Esophagus squamous epithelium (tissue), 5 donors: ENCODE measurements at places on chromosomes 3 and 15. TPM values are rescaled to one million over a fixed set of nuclear protein-coding genes. Genes with fewer than 3 reads are reported as not detected.

GPR15 gene
- 2.7 TPM for total RNA-seq

MYEF2 gene
- 4.4 TPM for total RNA-seq

FGF12 gene
- total RNA-seq, result 1.6 TPM

AGBL1 gene
- not detected for total RNA-seq

GOLGA6A gene
- total RNA-seq, result not detected

ZIC1 gene
- not detected for total RNA-seq

HACL1 gene
- total RNA-seq, result 13.3 TPM

SUCNR1 gene
- total RNA-seq, result 0.38 TPM

PLA2G4E gene
- total RNA-seq, result 9.7 TPM

PPIP5K1 gene
- total RNA-seq, result 33.0 TPM

ADGRG7 gene
- not detected for total RNA-seq

TNFSF10 gene
- 128 TPM for total RNA-seq

EBLN2 gene
- total RNA-seq, result 3.2 TPM
